Small intestine (tissue), 16 donors: ENCODE measurements at places on chromosomes 2 and 18. TPM values are rescaled to one million over a fixed set of nuclear protein-coding genes. Genes with fewer than 3 reads are reported as not detected.

The PROKR1 gene
- polyA plus RNA-seq = 0.13 TPM

The PDCD1 gene
- 0.27 TPM for polyA plus RNA-seq

The WNT6 gene
- polyA plus RNA-seq = not detected

- H3K4me3 ChIP-seq = no peak overlapping the region
- no peak overlapping the region for H3K27ac ChIP-seq
- DNase-seq = no peak
- H3K4me1 ChIP-seq = no peaks in the 10 kb centered on the region
Observed at GRCh38 chr2:179124282-179124681, 74.3 kb upstream of the CCDC141 start.

- no peak overlapping the region for H3K4me3 ChIP-seq
- no peak for DNase-seq
- H3K4me1 ChIP-seq = no peaks in the 10 kb centered on the region
- no peaks in the 10 kb centered on the region for H3K27me3 ChIP-seq
Observed at GRCh38 chr2:197445746-197446145, 7.6 kb upstream of the COQ10B start.

DNA sequence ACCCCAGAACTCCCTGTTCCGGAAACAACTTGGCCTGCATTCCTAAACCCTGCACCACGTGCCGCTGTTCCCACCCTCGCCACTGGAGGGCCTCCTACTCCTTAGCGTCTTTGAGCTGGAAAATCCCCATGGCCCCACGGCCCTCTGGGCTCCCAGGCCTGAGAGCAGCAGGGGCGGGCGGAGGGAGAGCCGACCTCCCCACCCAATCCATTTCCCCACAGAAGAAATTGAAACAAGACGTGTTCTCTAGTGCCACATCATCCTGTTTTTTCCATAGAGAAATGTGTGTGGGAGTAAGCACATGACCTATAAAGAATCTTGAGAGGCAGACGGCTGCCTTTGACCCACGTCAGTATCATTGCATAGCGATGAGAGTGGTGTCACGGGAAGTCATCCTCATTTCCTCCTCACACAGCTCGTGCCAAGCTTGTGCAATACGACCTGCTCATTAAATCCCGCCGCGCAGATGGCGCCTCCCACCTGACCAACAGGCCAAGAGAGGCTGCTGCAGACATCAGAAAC, 79.2 kb downstream of the LAMA1 start:
- H3K4me1 ChIP-seq = no peaks in the 10 kb centered on the region
- no peaks in the 10 kb centered on the region for H3K36me3 ChIP-seq
- peak overlapping the region; percentile 37 for H3K27ac ChIP-seq

- no peak for DNase-seq
- H3K4me3 ChIP-seq = no peak overlapping the region
- peaks cover 10% of the 10 kb centered on the region for H3K36me3 ChIP-seq
- H3K27me3 ChIP-seq = no peaks in the 10 kb centered on the region
- no peaks in the 10 kb centered on the region for H3K4me1 ChIP-seq
Observed at GRCh38 chr2:216195565-216196029, 86.4 kb downstream of the XRCC5 start.

DNA sequence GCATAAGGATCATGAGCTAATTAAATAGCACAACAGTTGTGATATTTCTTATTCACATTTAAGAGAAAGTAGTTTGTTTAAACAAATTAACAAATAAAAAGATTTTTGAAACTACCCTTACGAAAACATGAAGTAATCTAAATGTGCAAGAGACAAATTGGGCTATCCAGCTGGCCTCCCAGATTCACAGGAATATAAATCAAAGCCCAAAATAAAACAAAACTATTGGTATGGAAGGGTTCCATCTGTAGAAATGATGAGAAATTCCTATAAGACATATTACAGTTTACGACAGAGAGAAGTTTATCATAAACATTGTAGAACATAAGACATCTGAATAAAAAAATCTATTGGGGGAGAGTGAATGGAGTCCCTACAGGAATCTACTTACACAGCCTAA, 1125.1 kb downstream of the TDRD15 start:
- no peaks in the 10 kb centered on the region for H3K27me3 ChIP-seq
- H3K4me3 ChIP-seq = no peak overlapping the region
- no peak overlapping the region for H3K27ac ChIP-seq
- no peaks in the 10 kb centered on the region for H3K4me1 ChIP-seq
- no peak for DNase-seq
- H3K36me3 ChIP-seq = no peaks in the 10 kb centered on the region
